ENCODE measurements at places on chromosomes 1 and 21. TPM values are rescaled to one million over a fixed set of nuclear protein-coding genes. Genes with fewer than 3 reads are reported as not detected.

The AIM2 gene
- 0.23 TPM for total RNA-seq

The RIPPLY3 gene
- not detected for total RNA-seq

The CXADR gene
- 23.4 TPM for total RNA-seq

The AURKAIP1 gene
- total RNA-seq = 130 TPM

The LCE1F gene
- not detected for total RNA-seq

The CYP4Z1 gene
- 0.55 TPM for total RNA-seq

The TRMT1L gene
- 9.7 TPM for total RNA-seq

The PRDX1 gene
- 320 TPM for total RNA-seq

The KRTAP12-2 gene
- not detected for total RNA-seq

The KRTAP7-1 gene
- total RNA-seq = not detected

The SLC30A10 gene
- 59.4 TPM for total RNA-seq

The C21orf58 gene
- 2.1 TPM for total RNA-seq

The LMOD1 gene
- total RNA-seq = 1.0 TPM

The OLIG2 gene
- not detected for total RNA-seq

The SAMSN1 gene
- total RNA-seq = 1.6 TPM

The SMIM1 gene
- 4.9 TPM for total RNA-seq

The RGS18 gene
- total RNA-seq = 0.65 TPM

The PDE9A gene
- 3.9 TPM for total RNA-seq

The SFN gene
- total RNA-seq = 0.40 TPM

The SOX13 gene
- 33.8 TPM for total RNA-seq

The HAO2 gene
- total RNA-seq = 206 TPM

The RPTN gene
- not detected for total RNA-seq

The RHD gene
- 0.18 TPM for total RNA-seq

The ANGPTL3 gene
- 220 TPM for total RNA-seq

The SASS6 gene
- 0.88 TPM for total RNA-seq

The HAPLN2 gene
- not detected for total RNA-seq

The MLLT11 gene
- total RNA-seq = 0.28 TPM

Data from left lobe of liver (tissue), 2 donors.